ENCODE measurements at places on chromosomes 4 and X. TPM values are rescaled to one million over a fixed set of nuclear protein-coding genes. Genes with fewer than 3 reads are reported as not detected.
A peak's percentile ranks its signal among the peaks of the same experiment; 100 is the strongest.

- H3K4me1 ChIP-seq: peaks cover 21% of the 10 kb centered on the region
- no peak for DNase-seq
- H3K27me3 ChIP-seq: peaks cover 35% of the 10 kb centered on the region
- no peaks in the 10 kb centered on the region for H3K36me3 ChIP-seq
Observed at GRCh38 chr4:53908661-53909078, 155.7 kb downstream of the CHIC2 start.

- H3K4me3 ChIP-seq: no peak overlapping the region
- H3K36me3 ChIP-seq: no peaks in the 10 kb centered on the region
- no peaks in the 10 kb centered on the region for H3K27me3 ChIP-seq
- no peaks in the 10 kb centered on the region for H3K4me1 ChIP-seq
- H3K27ac ChIP-seq: no peak overlapping the region
- DNase-seq: no peak
Observed at GRCh38 chr4:7381890-7382633, 52.7 kb downstream of the PSAPL1 start.

- no peak overlapping the region for H3K4me3 ChIP-seq
- no peak overlapping the region for H3K27ac ChIP-seq
- no peak for DNase-seq
- no peaks in the 10 kb centered on the region for H3K27me3 ChIP-seq
- no peaks in the 10 kb centered on the region for H3K4me1 ChIP-seq
Observed at GRCh38 chr4:162865102-162865501, 301.6 kb downstream of the NAF1 start.

- no peak for DNase-seq
- no peak overlapping the region for H3K27ac ChIP-seq
- H3K27me3 ChIP-seq: no peaks in the 10 kb centered on the region
- no peak overlapping the region for H3K4me3 ChIP-seq
- H3K4me1 ChIP-seq: no peaks in the 10 kb centered on the region
Observed at GRCh38 chrX:105167233-105167632, 53.3 kb downstream of the TEX13A start.

DNA sequence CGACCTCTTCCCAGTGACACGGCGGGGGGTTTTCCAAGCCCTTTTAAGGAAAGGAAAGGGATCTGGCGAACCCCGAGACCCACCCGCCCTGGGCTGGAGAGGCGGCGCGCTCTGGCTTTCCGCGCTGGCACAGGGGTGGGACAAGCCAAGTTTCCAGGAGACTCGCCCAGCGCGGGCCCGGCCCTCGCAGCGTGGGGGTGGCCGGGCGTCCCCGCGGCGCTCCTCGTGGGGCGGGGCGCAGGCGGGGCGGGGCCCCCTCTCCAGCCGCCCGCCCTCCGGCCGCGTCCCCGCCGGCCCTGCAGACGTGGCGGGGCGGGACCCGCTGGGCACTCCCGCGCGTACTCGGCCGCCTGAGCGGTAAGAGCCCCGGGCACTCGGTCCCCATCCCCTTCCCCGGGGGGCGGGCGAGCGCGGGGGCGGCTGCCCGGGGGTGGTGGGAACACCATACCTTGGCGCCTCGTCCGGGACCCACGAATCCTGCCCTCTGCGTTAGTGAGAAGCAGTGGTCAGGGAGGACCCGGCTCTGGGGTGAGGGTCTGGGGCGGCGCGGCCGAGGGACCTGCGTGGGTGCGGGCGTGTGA, at the start of gene FAM114A1:
Gene FAM114A1 (plus strand): TSS at position 329 of the 581 bp plus-strand sequence. CDS start 10,273 bp downstream, outside the sequence.
- H3K36me3 ChIP-seq: peaks cover 1% of the 10 kb centered on the region
- H3K27ac ChIP-seq: peak within 1 kb of the TSS; percentile 87
- peaks cover 10% of the 10 kb centered on the region for H3K27me3 ChIP-seq
- peak; percentile 51 for DNase-seq
- peaks cover 17% of the 10 kb centered on the region for H3K4me1 ChIP-seq
- H3K4me3 ChIP-seq: peak within 1 kb of the TSS; percentile 81

DNA sequence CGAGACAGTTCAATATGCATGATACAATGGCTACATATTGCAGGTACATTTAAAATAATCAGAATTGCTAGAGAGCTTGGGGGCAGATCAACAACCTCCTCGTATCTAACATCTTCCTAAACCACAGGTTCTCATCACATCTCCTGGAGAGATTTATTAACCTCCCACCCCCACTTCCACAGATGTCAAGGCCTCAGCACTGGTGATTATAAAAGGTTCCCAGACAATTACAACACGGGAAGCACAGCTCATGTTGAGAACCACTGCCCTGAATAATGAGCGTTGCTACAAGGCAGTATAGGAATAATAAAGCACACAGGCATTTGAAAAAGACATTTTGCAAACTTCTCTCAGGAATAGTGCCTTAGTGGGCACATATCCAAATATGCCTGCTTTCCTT, 42.8 kb downstream of the ELOVL6 start:
- peaks cover 4% of the 10 kb centered on the region for H3K4me1 ChIP-seq
- no peak overlapping the region for H3K4me3 ChIP-seq
- no peak for DNase-seq

DNA sequence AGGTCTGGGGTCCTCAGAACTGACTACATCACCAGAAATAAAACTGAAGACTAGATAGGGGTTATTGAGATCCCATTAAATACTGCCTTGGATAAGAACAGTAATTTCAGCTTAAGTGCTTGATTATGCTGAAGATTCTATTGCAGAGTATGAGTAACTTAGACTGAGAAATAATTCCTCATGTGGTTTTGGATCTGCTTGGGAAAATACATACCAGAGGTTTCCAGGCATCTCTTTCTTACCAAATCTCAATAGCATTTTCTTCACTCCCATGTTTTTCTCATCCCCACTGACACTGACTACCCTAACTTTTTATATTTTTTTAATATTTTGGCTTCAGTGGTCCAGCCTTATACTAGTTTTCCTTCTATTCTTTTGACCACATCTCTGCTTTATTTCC, 92.0 kb upstream of the TEX13D start:
- DNase-seq: no peak
- H3K27me3 ChIP-seq: peaks cover 15% of the 10 kb centered on the region
- H3K4me1 ChIP-seq: no peaks in the 10 kb centered on the region
- no peak overlapping the region for H3K4me3 ChIP-seq
- no peak overlapping the region for H3K27ac ChIP-seq

DNA sequence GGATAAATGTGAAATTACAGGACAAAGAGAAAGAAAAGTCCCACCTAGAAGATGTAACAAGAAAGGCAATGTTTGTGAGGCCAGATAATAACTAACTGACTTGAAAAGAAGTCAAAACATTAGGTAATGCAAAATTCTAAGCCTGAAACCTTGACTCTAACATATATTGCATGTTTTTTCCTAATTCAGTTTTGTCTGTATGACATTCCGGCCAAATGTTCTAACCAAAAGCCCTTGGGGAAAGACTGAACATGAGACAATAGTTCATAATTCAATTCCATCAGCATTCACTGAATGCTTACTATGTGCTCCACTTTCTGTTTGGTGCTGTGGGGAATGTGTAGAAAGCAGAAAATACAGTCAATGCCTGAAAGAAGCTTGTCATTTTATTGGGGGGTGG, 84.8 kb upstream of the PLAC1 start:
- no peaks in the 10 kb centered on the region for H3K36me3 ChIP-seq
- no peak overlapping the region for H3K4me3 ChIP-seq
- no peak for DNase-seq
- H3K4me1 ChIP-seq: peaks cover 10% of the 10 kb centered on the region
- no peak overlapping the region for H3K27ac ChIP-seq

DNA sequence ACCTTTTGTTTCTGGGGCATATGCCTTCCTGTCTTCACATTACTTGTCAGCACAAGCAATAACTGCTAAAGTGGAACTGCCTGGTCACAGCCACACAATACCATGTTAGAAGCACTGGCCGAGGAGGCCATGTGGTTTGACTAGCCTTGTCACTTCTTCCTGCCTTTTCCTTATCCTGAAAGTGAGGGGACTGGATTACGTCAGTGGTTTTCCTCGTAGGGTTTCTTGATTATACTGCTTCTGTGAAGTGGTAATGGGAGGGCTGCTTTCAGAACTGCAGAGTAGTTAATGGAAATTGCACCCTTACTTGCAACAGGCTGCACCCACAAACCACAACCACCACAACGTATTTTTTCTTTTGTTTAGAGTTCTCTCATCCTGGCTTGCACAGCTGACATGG, 26.6 kb downstream of the ZRSR2 start:
- peaks cover 22% of the 10 kb centered on the region for H3K36me3 ChIP-seq
- no peaks in the 10 kb centered on the region for H3K27me3 ChIP-seq
- H3K27ac ChIP-seq: no peak overlapping the region
- H3K4me3 ChIP-seq: no peak overlapping the region
- H3K4me1 ChIP-seq: no peaks in the 10 kb centered on the region

DNA sequence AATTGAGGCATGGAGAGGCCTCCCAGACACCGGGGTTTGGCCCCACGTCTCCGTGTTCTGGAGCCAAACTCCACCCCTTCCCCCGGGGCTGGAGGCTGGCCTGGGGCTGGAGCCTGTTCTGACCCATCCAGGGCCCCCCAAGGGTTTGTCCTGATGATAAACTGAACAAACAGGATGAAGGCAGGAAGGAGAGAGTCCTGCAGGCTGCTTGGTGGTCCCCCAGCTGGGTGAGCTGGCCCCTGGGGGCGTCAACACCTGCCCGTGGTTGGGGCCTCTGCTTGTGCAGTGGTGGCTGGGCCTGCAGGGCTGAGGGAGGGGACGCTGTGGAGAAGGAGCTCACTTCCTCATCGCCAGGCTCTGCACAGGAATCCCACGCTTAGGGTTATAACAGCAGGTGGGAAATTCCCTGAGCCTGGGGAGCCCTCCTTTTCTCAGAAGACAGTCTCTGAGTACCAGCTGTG, 2.3 kb downstream of the SH3TC1 start:
- peak overlapping the region; percentile 92 for H3K27ac ChIP-seq
- no peak for DNase-seq
- H3K4me3 ChIP-seq: no peak overlapping the region
- no peaks in the 10 kb centered on the region for H3K36me3 ChIP-seq

GRCh38 chr4:187685247-187685646, 310.3 kb upstream of the ZFP42 start:
- peaks cover 4% of the 10 kb centered on the region for H3K27me3 ChIP-seq
- H3K4me1 ChIP-seq: no peaks in the 10 kb centered on the region
- H3K36me3 ChIP-seq: no peaks in the 10 kb centered on the region
- no peak overlapping the region for H3K4me3 ChIP-seq

DNA sequence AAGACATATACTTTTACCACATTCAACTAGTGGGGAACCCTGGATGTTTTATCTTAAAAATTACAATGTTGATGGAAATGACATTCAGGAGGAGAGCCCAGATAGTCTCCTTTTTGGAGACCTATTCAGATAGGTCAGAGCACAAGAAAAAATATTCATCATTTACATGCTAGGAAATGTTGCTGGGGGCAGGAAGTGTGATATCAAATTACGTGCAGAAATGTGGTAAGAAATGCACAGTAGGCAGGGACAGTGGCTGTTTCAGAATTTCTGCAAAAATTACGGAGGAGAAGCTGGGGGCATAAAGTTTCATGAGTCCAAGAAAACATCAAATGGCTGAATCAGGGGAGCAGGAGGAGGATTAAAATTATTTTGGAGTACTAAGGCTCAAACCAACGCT, 8.2 kb downstream of the PARM1 start:
- no peak overlapping the region for H3K27ac ChIP-seq
- no peaks in the 10 kb centered on the region for H3K27me3 ChIP-seq
- no peaks in the 10 kb centered on the region for H3K36me3 ChIP-seq
- H3K4me3 ChIP-seq: no peak overlapping the region
- no peak for DNase-seq

GRCh38 chr4:94559351-94559806, 107.6 kb downstream of the PDLIM5 start:
- DNase-seq: no peak
- peaks cover 2% of the 10 kb centered on the region for H3K4me1 ChIP-seq
- no peaks in the 10 kb centered on the region for H3K27me3 ChIP-seq
- no peak overlapping the region for H3K27ac ChIP-seq
- H3K4me3 ChIP-seq: no peak overlapping the region

DNA sequence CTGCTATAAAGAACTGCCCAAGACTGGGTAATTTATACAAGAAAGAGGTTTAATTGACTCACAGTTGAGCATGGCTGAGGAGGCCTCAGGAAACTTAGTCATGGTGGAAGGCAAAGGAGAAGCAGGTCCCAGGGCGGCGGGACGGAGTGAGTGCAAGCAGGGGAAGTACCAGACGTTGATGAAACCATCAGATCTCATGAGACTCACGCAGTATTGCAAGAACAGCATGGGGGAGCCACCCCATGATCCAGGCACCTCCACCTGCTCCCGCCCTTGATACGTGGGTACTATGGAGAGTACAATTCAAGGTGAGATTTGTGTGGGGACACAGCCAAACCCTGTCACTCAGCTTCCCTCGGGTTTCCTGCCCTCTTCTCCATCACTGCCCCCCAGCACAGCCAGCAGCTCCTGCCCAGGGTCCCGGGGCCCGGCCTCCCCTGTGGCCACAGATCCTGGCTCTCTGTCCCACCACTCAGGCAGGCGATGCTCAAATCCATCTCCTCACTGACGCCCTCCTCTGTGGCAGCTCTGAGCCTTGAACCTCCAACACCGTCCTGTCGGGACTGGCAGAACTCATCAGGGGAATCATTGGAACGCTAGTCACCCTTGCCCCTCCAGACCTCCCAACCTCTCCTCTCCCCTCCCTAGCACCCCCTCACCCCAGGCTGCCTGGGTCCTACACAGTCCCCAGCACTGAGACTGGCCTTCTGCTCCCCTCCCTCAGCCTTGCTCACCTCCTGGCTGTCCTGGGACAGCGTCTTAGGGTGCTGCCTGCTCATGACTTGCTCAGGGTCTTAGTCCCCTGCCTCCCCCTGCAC, 37.6 kb downstream of the FGFRL1 start:
- no peak for DNase-seq
- peaks cover 58% of the 10 kb centered on the region for H3K27me3 ChIP-seq
- H3K36me3 ChIP-seq: no peaks in the 10 kb centered on the region
- no peak overlapping the region for H3K4me3 ChIP-seq
- H3K27ac ChIP-seq: no peak overlapping the region

Gene AREG
- total RNA-seq: 2.2 TPM

Gene TIGD2
- 9.8 TPM for total RNA-seq

Gene AFF2
- total RNA-seq: 8.4 TPM

Gene SSX4B
- not detected for total RNA-seq

Gene MAOB
- total RNA-seq: 0.82 TPM

Gene REPS2
- total RNA-seq: 2.6 TPM

Measured in progenitor cell of endocrine pancreas (in vitro differentiated cells).